ENCODE measurements at places on chromosomes 4 and X.

GRCh38 chr4:136985683-136986082 is 546.6 kb downstream of the PCDH18 start:
- DNase-seq, result no peak

DNA sequence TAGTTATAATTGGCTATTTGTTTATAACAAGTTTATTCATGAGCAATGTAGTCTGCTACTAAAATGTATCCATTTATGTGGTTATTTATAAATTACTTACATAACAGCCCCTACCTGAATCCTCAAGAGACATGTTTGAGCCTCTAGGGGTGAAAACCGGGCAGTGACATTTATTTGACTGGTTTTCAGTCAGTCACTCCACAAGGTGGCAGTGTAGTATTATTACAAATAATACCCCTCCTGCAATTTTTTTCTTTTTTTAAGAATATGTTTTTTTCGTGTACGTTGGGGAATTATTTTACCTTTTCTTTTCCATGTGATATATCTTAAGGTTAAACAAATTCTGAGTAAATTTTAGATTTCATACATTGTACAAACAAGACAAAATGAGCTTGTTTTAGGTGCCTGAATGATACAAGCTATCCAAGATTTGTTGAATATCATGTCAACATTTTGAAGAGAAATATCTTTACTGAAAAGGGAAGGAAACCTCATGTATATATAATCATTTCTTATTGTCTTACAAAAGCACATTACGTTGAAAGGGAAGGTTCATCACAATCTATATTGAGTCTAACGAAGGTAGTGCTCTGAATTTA is 598.7 kb upstream of the TECRL start:
- DNase-seq, result no peak

- DNase-seq, result no peak
Observed at GRCh38 chrX:119573840-119574393, 446 bp upstream of the UBE2A start.

DNA sequence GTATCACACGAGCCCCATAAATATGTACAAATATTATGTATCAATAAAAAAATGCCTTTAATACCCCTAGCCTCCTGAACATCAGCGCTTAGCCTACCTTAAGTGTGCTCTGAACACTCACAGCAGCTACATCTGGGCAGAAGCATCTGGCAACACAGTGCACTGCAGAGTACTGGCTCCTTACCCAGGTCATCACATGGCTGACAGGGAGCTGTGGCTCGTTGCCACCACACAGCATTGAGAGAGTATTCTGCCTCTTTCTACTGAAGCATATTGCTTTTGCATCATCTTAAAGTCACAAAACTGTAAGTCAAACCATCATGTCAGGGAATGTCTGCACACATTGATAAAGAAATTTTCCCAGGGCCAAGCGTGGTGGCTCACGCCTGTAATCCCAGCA is 55.2 kb downstream of the TRIML1 start:
- no peak for DNase-seq

All from activated CD8-positive, alpha-beta memory T cell treated with anti-CD3 and anti-CD28 coated beads for 24 hours (primary cell).